ENCODE measurements at places on chromosomes 7 and 10.
A peak's percentile ranks its signal among the peaks of the same experiment; 100 is the strongest.

DNA sequence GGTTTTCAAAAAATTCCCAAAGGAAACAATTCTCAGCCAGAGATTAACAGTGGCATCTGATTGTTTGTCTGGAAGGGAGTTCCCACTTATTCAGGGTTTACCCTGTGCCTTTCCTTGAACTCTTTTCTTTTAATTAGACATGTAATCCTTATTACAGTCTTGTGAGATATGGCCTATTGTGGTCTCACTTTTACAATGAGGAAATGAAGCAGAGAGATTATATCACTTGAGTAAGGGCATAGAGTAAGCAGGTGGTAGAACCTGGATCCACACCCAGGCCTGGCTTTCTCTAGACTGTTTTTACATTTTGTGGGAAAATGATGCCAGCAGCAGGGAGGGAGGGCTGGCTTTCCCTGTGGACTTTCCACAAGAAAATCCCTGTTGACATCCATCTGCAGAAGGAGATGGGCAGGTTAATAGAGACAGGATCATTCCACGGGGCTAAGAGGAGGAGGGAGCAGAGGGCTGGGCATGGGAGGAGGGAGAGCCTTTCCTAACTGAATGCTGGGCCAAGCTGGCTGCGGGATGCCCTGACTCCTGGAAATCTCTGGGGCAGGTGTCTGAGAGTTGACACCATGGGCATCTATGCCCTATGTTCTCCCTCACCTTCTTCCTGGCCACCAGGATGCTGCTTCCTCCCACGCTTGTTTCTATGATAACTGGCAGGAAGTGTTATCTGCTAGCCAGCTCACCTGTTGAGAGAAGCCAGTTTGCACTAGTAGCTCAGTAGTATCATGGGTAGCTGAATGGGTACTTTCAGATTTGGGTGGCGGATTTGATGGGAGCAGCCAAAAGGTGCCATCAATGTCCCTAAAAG, 28.7 kb upstream of the ARHGAP22 start:
- DNase-seq: no peak

GRCh38 chr7:51265066-51265907, 51.3 kb downstream of the COBL start:
- DNase-seq: no peak

DNA sequence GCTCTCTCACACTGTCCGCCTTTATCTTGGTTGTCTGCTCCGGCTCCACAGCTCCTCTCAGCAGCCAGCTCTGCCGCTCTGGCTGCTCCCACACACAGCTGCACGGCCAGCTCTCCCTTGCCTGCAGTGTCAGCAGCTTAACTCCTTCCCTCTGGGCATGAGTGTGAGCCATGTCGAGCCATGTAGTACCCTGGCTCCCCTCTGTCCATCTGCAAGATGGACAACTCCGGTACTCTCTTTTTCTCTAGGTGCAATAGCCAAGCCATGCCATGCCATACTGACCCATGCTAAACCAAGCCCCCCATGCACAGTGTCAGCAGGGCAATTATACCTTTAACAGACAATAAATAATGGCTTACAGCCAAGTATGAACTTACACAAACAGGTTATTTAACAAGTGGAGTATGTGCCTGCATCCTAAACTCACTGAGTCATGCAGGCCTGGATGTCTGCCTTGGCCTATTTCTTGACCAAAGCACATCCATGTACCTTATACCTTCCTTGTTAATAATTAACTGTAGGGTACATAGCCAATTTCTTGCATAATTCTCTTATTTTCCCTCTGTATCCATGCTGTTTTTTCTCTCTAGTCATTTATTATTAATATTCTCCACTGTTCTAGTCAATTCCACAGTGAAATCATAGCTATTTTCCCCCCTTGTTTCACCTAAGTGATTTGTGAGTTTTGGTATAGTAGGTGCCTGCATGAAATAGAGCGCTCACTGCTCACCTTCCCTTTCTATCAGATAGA, 170.9 kb downstream of the CDK14 start:
- DNase-seq: no peak

- no peak for DNase-seq
Observed at GRCh38 chr10:76509446-76509845, 1078.0 kb downstream of the LRMDA start.

GRCh38 chr7:155226261-155227003, 71.2 kb upstream of the INSIG1 start:
- DNase-seq: no peak

DNA sequence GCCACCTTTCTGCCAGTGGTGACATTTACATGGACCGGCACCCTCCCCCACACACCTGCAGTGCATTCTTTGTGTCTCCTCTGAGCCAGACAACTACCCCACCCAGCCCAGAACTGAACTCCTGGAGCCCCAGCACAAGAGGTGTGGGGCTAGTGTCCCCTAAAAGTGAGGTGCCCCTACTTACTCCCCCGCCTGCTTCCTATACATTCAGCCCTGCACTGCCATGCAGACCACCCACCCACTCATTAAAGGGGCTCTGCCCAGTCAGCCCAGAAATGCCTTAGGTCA, 1.9 kb downstream of the SAP25 start:
- no peak for DNase-seq

DNA sequence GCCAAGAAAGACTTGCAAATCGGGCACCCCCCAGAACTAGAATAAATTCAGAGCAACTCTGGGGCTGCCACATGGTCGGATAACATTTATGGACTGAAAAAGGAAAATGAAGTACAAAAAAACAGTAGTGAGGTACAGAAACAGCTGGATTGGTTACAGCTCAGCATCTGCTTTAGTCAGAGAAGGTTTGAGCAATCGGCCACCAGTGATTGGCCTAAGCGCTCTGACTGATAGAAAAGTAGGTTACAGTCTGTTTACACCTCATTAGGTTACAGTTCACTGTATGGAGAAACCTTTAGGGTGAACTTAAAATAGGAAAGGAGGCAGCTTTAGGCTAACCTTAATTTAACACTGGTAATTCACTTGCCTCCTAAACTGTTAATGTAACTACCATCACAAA, 102.0 kb upstream of the DKK1 start:
- DNase-seq: no peak

- DNase-seq: no peak
Observed at GRCh38 chr10:59129867-59130266, 46.6 kb upstream of the PHYHIPL start.

DNA sequence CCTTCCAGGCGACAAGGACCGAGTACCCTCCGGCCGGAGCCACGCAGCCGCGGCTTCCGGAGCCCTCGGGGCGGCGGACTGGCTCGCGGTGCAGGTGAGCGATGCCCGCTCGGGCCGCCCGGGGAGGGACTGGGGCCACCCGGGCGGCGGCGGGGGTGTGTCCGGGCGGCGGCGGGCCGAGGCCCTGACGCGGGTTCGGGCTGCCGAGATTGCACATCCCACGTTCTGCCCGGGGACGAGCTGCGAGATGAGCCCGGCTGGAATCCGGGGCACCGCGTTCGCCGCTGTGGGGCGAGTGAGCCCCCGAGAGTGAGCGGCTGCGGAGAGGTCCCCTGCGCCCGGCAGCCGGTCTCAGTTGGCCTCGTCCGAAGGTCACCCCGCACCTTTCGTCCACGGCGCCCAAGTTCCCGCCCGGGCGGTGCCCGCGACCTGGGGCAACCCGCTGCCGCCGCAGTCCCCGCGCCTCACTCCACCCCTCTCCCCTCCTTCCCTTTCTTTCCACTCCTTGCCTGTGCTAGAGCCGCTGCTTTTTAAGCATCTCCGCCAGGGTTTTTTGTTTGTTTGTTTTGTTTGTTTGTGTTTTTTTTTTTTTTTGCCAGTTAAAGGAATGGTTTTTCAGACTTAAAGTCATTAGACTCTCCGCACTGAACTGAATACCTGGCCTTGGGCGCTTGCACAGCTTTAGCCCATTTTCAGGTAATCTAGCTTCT, 515 bp downstream of the RALA start:
- DNase-seq: peak; percentile 36

GRCh38 chr7:55536619-55537457, 35.5 kb downstream of the VOPP1 start:
- no peak for DNase-seq

- no peak for DNase-seq
Observed at GRCh38 chr7:19113855-19114550, 3.4 kb downstream of the TWIST1 start.

DNA sequence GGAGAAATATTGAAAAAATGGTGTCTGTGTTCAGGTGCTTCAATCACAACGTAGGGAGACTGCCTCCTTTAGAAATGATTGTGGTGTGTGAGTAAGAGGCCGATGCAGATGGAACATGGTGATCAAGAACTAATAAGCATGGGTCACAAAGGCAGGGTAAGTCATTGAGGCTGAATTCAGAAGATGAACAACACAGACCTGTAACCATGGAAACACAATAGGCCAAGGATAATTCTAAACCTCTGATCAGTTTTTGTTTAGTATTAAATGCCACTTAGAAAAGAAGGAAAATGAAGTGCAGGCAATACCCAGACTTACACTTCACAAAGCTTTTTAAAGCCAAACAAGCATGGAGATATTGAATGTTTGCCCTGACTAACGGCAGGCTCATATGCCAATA, 32.8 kb upstream of the TAS2R16 start:
- no peak for DNase-seq

GRCh38 chr10:34994565-34995142, 95.5 kb downstream of the CUL2 start:
- DNase-seq: peak; percentile 42

GRCh38 chr7:156527458-156527890, 113.1 kb upstream of the RNF32 start:
- no peak for DNase-seq

GRCh38 chr10:71675295-71675970, 44.1 kb downstream of the C10orf105 start:
- DNase-seq: no peak

GRCh38 chr7:69889338-69889975, 291.2 kb downstream of the AUTS2 start:
- no peak for DNase-seq

- DNase-seq: no peak
Observed at GRCh38 chr10:24494236-24494635, 229.5 kb downstream of the ARHGAP21 start.

GRCh38 chr10:74875966-74876365, 49.6 kb downstream of the KAT6B start:
- no peak for DNase-seq

DNA sequence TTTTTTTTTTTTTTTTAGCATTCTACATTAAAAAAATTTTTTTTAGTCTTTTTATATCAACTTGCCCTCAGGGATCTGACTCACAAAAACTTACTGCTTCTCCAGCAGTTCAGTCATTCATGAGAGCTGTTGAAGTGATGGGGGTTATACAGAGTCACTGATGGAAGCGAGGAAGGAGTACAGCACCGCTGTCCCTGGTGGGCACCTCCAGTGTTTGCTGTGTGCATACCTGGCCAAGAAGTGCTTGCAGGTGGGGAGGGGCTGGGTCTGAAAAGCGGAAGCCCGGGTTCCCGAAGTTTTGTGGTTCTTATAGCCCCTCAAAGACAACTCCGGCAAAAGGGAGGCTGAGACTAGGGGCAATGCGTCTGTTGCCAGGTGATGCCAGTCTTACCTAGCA, 46.2 kb downstream of the MINDY4 start:
- no peak for DNase-seq

GRCh38 chr7:72163271-72163670, 248.9 kb downstream of the CALN1 start:
- DNase-seq: no peak

DNA sequence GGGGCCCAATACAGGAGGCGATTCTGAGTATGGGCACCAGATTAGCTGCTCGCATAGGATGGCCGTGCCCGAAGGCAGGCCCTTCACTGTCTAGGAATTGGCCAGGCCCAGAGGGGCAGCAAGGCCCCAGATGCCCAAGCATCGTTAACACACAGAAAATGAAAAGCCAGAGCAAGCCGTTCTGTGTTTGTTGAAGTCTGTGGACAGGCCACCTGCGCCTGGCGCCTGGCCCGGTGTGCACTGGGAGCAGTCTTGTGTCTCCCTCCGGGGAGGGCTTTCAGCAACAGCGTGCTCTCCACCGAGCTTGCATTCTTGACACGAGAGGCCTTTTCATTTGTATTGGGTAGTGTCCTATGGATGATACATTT, 34.5 kb upstream of the TTYH3 start:
- no peak for DNase-seq

GRCh38 chr10:126732308-126732707, 61.8 kb upstream of the C10orf90 start:
- no peak for DNase-seq

DNA sequence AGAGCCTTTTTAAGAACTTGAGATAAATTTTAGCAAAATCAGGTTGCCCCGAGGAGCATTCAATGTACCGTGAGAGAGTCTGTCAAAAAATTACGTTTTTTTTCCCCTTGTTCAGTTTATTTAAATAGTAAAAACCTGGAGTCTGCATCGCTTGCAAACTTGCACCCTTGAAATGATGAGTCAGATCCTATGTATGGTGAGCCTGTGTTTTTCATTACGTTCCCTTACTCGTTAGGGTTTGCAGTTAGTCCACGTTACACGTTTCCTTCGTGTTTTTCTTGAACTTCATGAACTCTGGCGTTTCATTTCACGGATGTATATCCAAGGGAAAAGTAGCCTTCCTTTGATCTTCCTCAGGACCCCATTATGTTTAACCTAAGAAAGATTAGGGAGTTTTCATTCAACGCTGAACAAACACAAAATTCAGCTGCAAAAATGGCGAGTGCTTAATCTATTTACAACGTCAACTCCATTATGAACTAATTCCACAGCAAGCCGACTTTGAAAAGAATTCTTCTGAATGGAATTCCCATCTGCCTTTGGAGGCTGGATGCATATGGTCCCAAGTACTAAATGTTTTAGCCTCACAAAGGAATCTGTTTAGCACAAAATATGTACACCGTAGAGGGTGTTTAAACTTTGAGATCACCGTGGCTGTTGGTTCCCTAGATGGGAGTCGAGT, 182.4 kb downstream of the MYOF start:
- DNase-seq: no peak

DNA sequence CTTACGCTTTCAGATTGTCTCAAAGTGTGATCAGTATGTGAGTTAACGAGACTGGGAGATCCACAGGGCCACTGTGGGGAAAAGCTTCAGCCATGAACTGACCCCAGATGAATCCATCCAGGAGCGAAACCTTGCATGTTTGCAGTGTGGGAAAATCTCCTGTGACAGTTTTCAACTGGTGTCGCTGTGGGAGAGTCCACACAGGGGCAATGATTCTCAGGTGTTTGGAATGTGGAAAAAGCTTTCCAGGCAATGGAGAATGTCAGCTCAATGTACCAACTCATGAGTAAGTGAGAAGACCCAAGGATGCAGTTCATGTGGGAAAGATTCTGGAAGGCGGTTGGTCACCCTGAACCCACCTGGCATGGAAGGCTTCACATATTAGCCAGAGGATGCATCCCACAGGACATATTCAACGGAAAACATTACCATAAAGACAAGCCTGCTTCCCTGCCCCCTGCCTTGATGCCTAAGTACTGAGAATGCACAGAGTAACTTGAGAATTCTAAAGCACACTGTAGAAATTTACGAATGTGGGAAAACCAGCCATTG, 204.1 kb upstream of the BMPER start:
- no peak for DNase-seq

- DNase-seq: no peak
Observed at GRCh38 chr10:45473126-45473525, 99.1 kb downstream of the ALOX5 start.

DNA sequence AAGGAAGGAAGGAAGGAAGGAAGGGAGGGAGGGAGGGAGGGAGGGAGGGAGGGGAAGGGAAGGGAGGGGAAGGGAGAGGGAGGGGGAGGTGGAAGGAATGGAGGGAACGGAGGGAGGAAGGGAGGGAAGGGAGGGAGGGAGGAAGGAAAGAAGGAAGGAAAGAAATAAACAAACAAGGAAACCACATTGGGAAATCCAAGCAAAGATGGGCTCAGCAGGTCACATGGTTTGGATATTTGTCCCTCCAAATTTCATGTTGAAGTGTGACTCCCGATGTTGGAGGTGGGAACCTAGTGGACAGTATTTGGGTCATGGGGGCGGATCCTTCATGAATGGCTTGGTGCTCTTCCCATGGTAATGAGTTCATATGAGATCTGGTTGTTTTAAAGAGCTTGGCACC, 454.6 kb upstream of the C7orf33 start:
- DNase-seq: no peak
